ENCODE measurements at places on chromosomes 7 and 10.

- DNase-seq = no peak
Measured at GRCh38 chr10:59793919-59794318, 40.7 kb upstream of the MRLN start.

DNA sequence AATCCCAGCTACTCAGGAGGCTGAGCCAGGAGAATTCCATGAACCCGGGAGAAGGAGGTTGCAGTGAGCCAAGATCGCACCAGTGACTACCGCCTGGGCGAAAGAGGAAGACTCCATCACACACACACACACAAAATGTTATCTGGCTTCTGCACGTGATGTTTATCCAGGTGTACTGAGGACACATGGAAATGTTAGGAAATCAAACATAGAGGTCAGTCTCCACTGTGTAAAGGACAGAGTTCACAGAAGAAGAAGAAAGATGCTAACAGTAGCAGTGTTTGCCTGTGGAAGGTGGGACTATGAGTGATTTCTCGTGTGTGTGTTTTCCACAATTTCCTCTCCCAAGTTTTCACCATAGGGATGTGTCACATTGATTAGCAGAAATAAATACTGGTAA is 256.9 kb downstream of the ELMO1 start:
- DNase-seq = no peak

GRCh38 chr7:37337522-37337921 is 111.1 kb downstream of the ELMO1 start:
- DNase-seq = no peak

- no peak for DNase-seq
Measured at GRCh38 chr10:29081951-29082685, 206.8 kb upstream of the LYZL1 start.

GRCh38 chr10:47104151-47104605 is 192.9 kb downstream of the PTPN20 start:
- no peak for DNase-seq

DNA sequence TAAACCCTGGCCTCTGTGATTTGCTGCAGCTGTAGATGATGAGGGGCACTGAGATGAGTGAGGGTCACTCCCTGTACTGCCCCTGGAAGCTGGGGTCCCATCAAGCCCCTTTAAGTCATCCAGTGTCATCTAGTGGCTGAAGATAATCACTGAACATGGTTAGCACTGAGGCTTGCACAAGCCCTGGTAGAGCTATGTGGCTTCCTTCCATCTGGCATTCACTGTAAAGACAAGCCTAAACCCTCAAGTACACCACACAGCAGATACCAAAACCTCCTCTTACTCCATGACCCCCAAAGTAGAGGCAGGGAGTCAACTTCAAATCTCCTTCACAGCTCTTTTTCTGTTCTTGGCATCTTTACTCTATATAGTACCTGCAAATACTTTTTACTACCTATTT is 72.7 kb upstream of the MRLN start:
- no peak for DNase-seq

GRCh38 chr10:124289851-124290795 is 128.6 kb downstream of the OAT start:
- peak; percentile 22 for DNase-seq

Data from NCI-H345 (cell line).